ENCODE measurements at places on chromosomes 3 and 15. TPM values are rescaled to one million over a fixed set of nuclear protein-coding genes. Genes with fewer than 3 reads are reported as not detected.

DNA sequence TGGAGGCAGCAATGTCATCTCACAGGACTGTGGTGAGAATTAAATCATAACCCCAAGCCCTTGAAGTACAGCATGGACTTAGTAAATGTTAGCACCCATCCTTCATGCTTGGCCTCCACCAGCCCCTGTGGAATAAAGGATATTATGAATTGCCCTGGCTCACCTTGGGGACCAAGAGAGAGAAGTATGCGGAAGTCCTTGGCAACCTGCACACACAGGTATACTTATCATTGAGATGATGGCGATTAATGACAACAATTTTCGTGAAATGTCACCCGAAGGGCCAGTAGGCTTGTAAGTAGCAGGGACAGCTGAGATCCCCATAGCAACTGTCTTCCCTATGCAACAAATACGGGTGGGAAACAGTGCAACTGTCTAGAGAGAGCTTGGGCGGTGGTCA, 102.0 kb downstream of the FAM43A start:
- DNase-seq: no peak

DNA sequence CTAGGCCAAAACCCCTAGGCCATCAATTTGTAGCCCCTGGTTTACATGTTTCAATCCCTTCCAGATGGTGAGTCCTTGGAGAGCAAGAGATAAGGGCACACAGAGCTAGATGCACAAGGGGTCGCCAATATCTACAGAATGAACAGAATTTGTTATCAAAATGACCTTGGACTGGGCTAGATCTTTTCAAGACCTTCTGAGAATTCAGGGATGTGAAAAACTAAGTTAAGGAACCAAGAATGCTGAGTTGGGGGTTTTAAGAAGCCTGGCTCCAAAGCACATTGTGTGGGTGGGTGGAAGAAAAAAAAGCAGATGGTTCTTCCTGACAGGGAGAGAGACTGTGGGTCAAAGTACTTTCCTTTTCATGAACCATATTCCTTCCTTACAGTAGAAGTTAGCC, 10.2 kb downstream of the CDCP1 start:
- no peak for DNase-seq

DNA sequence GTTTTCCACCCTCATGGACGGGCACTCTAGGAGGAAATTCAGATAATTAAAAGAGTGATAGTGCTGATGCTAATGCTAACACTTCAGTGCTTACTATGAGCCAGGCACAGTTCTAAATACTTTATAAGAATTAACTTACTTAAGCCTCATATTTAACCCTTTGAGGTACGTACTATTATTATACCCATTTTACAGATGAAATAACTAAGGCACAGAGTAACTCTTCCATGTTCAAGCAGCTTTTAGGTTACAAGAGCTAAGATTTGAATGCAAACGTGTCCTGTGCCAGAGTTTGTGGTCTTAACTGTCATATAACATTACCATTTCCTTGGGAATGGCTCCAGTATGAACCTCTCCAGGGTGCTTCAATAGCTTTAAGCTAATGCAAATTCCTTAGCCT, 114.7 kb upstream of the PRR23C start:
- no peak for DNase-seq

Gene SPINK8
- polyA plus RNA-seq: not detected

Gene CD96
- polyA plus RNA-seq: 1.6 TPM

Data from stomach (tissue), 19 donors.